CD4-positive, alpha-beta T cell treated with Interleukin-15 for 4 hours (primary cell): ENCODE measurements at places on chromosomes 5 and 9.

GRCh38 chr5:134446938-134447337, 35.3 kb upstream of the CDKN2AIPNL start:
- no peak for DNase-seq

DNA sequence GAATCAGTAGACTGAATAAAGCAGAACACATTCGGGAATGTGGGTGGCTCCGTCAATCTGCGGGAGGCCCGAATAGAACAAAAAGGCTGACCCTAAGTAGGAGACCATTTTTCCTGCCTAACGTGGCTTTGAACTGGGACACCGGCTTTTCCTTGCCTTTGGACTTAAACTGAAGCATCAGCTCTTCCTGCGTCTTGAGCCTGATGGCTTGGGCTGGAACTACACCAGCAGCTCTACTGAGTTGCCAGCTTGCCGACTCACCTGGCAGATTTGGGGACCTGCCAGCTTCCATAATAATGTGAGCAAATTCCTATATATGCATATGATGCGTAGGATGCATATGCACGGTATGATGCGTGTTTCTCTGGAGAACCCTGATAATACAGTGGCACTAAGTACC, 111.3 kb downstream of the DAPK1 start:
- DNase-seq = no peak

- no peak for DNase-seq
Measured at GRCh38 chr5:140553657-140554056, 3.6 kb downstream of the SRA1 start.

- DNase-seq = no peak
Measured at GRCh38 chr5:136188859-136189258, 4.1 kb downstream of the SMIM32 start.

DNA sequence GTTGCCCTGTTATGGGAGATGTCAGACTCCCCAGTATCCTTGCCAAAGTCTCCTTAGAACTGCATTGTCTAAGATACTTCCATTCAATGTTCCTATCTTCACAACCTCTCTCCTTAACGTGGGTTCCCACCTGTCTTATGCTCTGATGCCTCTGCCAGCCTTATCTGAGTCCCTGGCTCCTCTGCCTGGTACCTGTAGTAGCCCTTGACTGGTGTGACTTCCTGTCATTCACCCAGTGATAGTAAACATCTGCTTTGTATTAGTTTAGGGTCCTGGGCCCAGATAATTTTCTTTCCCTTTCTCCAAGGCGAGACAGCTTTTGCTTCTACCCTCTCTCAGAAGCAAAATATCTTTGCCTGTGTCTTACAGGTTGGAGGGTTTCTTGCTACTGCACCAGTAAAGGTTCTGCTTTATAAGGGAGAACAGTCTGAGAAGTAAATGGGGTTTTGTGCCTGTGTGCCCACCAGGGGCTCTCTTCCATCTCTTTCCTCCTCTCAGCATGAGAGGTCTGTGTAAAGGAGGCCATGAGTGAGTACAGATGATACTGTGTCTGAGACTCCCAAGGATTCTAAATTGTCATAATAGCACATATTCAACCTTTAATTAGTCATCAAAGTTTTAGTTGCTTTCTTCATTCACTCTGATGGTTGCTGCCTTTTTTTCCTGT, 220.8 kb downstream of the PRR16 start:
- DNase-seq = no peak

- DNase-seq = no peak
Measured at GRCh38 chr5:44046619-44047364, 342.4 kb downstream of the FGF10 start.

- DNase-seq = no peak
Measured at GRCh38 chr5:146909255-146910068, 30.9 kb upstream of the PPP2R2B start.
